Esophagus squamous epithelium (tissue), 5 donors: ENCODE measurements at places on chromosomes 5 and 9.
A peak's percentile ranks its signal among the peaks of the same experiment; 100 is the strongest.

DNA sequence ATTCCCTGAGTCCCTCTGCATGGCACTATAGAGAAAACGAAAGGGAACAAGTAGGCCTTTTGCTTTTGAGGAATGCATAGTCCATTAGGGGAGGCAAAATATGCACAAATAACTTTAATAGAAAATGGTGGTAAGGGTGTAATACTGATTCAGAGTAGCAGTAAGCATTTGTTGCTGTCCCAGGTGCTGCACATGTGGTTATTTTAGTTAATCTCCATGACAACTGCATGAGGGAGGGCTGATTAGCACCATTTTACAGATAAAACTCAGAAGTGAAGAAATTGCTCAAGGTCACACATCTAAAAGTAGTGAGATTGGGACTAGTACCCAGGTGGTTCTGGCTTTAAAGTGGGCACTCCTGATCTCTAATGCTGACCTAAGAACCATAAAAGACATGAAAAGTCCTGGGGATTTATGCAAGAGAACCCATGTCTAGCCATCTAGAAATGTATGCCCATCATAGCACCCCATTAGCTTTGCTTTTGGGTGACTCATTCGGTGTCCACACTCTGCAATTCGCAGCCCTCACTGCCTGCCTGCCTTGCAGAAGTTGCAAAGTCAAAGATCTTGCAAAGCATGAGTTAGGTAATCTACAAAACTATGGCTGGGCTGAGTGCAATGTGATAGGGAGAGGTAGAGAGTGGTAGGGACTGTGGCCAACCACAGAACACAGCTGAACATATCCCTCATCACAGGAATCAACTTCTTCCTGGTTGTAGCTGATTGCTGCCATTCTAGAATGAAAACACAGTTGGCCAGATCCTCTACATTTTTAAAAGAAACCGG, 195.2 kb downstream of the PTTG1 start:
- H3K4me1 ChIP-seq = no peaks in the 10 kb centered on the region
- DNase-seq = no peak
- H3K27ac ChIP-seq = no peak overlapping the region
- no peak overlapping the region for H3K4me3 ChIP-seq
- no peaks in the 10 kb centered on the region for H3K36me3 ChIP-seq
- no peaks in the 10 kb centered on the region for H3K27me3 ChIP-seq

DNA sequence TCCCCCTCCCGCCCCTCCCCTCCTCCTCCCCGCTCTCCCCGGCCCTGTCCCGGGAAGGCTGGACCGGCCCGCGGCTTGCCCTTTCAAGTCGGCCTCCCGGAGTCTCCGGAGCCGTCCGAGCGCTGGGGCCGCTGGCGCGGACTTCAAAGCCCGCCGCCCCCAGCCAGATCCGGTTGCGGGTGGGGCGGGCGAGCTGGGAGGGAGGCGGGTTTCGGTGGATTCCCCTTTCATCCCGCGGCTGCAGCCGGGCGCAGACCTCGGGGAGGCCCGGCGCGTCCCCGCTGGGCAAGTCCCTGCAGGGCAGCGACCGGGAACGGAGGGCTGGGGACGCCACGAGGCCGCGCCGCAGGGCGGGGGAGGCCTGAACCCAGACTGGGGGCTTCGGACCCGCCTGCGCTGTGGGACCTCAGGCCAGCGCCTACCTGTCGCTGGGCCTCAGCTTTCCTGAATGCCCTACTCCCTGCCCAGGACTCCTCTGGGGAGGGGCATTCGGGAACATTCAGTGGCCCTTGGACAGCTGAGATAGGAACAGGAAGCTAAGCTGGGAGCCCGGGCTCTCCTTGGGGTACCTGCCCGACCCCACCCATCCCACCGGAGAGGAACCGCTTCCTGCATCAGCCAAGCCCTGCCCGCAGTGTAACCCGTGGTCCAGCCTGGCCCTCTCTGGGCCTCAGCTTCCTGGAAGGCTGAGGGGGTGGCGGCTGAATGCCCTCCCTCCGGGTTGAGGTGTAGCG, 23.4 kb downstream of the C9orf50 start:
- peak overlapping the region; percentile 91 for H3K27ac ChIP-seq
- H3K4me3 ChIP-seq = peak overlapping the region; percentile 65
- H3K4me1 ChIP-seq = peaks cover 45% of the 10 kb centered on the region
- H3K36me3 ChIP-seq = no peaks in the 10 kb centered on the region

DNA sequence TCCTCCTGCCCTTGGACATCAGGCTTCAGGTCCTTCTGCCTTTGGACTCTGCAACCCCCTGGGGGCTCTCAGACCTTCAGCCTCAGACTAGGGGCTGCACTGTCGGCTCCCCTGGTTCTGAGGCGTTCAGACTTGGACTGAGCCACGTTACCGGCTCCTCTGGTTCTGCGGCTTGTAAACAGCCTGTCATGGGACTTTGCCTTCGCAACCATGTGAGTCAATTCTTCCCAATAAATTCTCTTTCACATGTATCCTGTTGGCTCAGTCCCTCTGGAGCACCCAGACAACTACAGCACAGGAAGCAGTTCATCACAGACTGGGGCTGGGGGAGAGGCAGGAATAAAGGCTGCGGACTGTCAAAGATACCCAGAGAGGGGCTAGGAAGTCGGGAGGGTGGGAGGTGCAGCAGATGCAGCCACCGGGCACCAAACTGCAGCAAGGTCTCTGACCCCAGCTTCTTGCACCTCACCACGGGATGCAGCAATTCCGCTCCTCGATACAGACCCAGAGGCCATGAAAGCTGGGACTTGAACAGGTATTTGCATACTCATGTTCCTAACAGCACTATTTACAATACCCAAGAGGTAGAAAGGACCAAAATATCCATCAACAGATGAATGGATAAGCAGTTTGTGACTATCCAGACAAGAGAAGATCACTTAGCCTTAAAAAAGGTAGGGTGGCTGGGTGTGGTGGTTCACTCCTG, 100.8 kb downstream of the COL23A1 start:
- H3K4me3 ChIP-seq = no peak overlapping the region
- H3K27me3 ChIP-seq = no peaks in the 10 kb centered on the region
- H3K36me3 ChIP-seq = no peaks in the 10 kb centered on the region
- H3K27ac ChIP-seq = no peak overlapping the region

GRCh38 chr5:41925555-41925951, 472 bp downstream of the FBXO4 start:
- H3K4me3 ChIP-seq = peak overlapping the region; percentile 62
- H3K4me1 ChIP-seq = peaks cover 11% of the 10 kb centered on the region
- peak overlapping the region; percentile 92 for H3K27ac ChIP-seq
- H3K36me3 ChIP-seq = no peaks in the 10 kb centered on the region
- no peaks in the 10 kb centered on the region for H3K27me3 ChIP-seq
- no peak for DNase-seq

DNA sequence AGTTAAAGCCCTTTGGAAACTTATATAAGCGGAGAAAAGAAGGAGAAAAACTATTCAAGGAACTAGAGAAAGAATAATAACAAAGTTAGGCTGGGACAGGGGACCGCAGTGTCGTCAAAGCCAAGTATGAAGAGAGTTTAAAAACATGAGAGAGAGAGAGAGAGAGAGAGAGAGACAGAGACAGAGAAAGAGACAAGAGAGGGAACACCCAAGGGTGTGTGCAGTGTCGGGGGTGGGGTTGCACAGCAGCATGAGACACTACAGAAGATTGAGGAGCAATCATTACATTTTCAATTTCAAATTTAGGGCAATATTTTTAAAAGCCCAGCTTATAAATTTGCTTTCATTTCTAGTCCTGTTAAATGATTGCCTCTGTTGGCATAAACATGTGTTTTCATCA, 74.3 kb downstream of the NNT start:
- no peaks in the 10 kb centered on the region for H3K4me1 ChIP-seq
- no peaks in the 10 kb centered on the region for H3K27me3 ChIP-seq
- no peak overlapping the region for H3K4me3 ChIP-seq
- no peak for DNase-seq
- H3K36me3 ChIP-seq = peaks cover 52% of the 10 kb centered on the region

DNA sequence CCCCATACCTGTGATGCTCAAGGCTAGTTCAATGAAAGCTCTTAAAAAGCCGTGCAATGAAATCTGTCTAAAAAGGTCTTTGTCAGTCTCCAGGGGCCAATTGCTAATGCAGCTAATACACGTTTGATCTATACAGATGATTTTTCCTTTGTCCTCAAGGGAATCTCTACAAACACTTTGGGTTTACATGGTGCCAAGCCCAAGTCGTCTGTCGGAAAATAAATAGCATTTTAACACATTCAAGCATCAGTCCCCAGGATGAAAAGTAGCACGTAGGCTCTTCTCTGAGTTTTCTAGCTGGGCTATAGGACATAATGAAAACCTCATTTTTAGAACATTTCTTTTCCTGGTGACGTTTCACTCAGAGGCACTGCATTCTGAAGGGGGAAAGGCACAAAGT, 477.4 kb upstream of the WWC1 start:
- DNase-seq = no peak
- H3K4me1 ChIP-seq = peaks cover 3% of the 10 kb centered on the region
- no peak overlapping the region for H3K4me3 ChIP-seq
- H3K27me3 ChIP-seq = no peaks in the 10 kb centered on the region
- H3K36me3 ChIP-seq = no peaks in the 10 kb centered on the region

- no peaks in the 10 kb centered on the region for H3K36me3 ChIP-seq
- no peaks in the 10 kb centered on the region for H3K27me3 ChIP-seq
- H3K27ac ChIP-seq = no peak overlapping the region
- H3K4me3 ChIP-seq = no peak overlapping the region
Measured at GRCh38 chr9:108270561-108270960, 585.2 kb downstream of the ACTL7B start.

GRCh38 chr5:125829349-125829748, 593.9 kb upstream of the GRAMD2B start:
- no peaks in the 10 kb centered on the region for H3K27me3 ChIP-seq
- no peak overlapping the region for H3K4me3 ChIP-seq
- no peaks in the 10 kb centered on the region for H3K36me3 ChIP-seq
- DNase-seq = no peak
- no peaks in the 10 kb centered on the region for H3K4me1 ChIP-seq

DNA sequence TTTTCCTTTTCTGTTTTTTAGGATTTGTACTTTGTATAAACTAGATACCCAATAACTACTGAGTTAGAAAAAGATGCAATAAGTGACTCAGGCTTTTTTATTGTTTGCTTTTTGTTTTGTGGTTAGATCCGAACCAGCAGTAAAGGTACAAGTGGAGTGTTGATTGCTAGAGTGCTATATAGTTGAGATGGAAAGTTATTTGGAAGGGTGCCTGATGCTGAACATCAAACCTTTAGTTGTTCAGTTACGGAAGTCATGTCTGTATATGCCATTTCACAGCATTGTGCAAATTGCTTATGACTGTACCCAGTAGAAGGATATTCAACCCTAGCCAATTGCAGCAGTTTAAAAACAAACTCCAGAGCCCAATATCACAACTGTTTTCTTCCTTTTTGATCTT, 285.1 kb downstream of the MAT2B start:
- no peak overlapping the region for H3K27ac ChIP-seq
- H3K36me3 ChIP-seq = no peaks in the 10 kb centered on the region
- no peak for DNase-seq
- H3K4me1 ChIP-seq = no peaks in the 10 kb centered on the region
- H3K4me3 ChIP-seq = no peak overlapping the region
- no peaks in the 10 kb centered on the region for H3K27me3 ChIP-seq

GRCh38 chr5:171055875-171056454, 194.1 kb downstream of the RANBP17 start:
- H3K27me3 ChIP-seq = no peaks in the 10 kb centered on the region
- H3K4me1 ChIP-seq = no peaks in the 10 kb centered on the region
- H3K4me3 ChIP-seq = no peak overlapping the region
- DNase-seq = no peak
- H3K36me3 ChIP-seq = no peaks in the 10 kb centered on the region
- no peak overlapping the region for H3K27ac ChIP-seq

GRCh38 chr5:15992918-15993317, 186.7 kb downstream of the MARCHF11 start:
- H3K27ac ChIP-seq = peak overlapping the region; percentile 32
- peaks cover 21% of the 10 kb centered on the region for H3K4me1 ChIP-seq
- no peaks in the 10 kb centered on the region for H3K36me3 ChIP-seq
- no peaks in the 10 kb centered on the region for H3K27me3 ChIP-seq
- H3K4me3 ChIP-seq = no peak overlapping the region
- DNase-seq = no peak

DNA sequence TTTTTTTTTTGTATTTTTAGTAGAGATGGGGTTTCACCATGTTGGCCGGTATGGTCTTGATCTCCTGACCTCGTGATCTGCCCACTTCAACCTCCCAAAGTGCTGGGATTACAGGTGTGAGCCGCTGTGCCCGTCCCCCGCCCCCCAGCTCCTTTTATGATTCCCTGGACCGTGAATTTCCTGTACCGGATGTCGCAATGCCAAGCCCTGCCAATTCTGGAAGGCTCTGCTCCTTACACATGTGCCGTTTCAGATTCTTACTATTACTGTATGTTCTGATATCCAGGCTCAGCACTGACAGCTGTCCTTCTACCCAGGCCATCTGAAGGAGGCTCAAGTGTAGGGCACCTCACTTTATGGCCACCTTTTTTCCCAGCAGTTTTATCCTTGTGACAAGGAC, 100.1 kb downstream of the PLCXD3 start:
- no peaks in the 10 kb centered on the region for H3K36me3 ChIP-seq
- no peak overlapping the region for H3K4me3 ChIP-seq
- H3K27ac ChIP-seq = no peak overlapping the region
- H3K27me3 ChIP-seq = no peaks in the 10 kb centered on the region

DNA sequence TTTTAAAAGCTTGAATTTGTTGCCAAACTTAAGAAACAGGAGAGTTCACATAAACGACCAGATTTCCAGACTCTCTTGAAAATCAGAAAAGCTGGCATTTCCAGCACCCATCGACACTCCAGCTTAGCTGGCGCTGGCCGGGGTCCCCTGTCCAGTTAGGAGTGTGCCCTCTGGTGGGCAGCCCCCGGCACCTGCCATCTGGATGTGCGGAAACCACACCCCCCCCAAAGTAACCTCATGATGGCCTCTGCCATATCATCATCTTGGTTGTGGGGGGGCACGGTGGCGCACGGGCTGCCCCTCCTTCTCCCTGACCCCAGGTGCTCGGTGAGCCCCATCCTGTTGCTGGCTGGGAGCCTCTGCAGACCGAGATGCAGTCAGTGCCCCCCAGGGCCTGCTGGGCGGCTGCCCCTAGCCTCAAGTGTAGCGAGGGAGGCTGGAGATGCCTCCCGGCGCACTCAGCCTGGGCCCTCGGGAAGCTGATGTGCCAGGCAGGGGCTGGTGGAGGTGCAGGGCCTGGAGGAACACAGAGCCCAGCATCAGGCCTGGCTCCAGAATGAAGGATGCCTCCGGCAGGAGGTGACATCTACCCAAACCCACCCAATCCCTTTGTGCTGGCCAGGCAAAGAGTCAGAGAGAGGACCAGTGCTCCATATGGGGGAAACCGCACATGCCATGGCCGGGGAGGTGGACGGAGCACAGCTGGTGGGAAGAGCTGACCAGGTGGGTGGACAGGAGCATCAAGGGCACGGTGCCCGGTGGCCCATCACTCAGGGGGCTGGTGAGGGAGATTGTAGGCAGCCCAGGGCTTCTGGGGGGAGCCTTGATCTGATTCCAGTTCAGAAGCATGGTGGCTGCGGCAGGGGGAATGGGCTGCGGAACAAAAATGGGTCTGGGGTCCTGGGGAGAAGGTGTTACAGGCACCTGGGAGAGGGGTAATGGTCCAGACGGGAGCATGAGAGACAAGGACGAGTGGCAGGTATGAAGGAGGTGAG, 70.6 kb downstream of the ADAMTS2 start:
- no peaks in the 10 kb centered on the region for H3K27me3 ChIP-seq
- no peak overlapping the region for H3K4me3 ChIP-seq
- H3K27ac ChIP-seq = peak overlapping the region; percentile 41
- no peaks in the 10 kb centered on the region for H3K36me3 ChIP-seq
- no peak for DNase-seq
- peaks cover 24% of the 10 kb centered on the region for H3K4me1 ChIP-seq

GRCh38 chr9:133951265-133951664, 40.9 kb downstream of the VAV2 start:
- no peaks in the 10 kb centered on the region for H3K27me3 ChIP-seq
- H3K4me3 ChIP-seq = no peak overlapping the region
- no peaks in the 10 kb centered on the region for H3K36me3 ChIP-seq
- no peak for DNase-seq
- no peak overlapping the region for H3K27ac ChIP-seq
